ENCODE measurements at places on chromosomes 3 and 15.

DNA sequence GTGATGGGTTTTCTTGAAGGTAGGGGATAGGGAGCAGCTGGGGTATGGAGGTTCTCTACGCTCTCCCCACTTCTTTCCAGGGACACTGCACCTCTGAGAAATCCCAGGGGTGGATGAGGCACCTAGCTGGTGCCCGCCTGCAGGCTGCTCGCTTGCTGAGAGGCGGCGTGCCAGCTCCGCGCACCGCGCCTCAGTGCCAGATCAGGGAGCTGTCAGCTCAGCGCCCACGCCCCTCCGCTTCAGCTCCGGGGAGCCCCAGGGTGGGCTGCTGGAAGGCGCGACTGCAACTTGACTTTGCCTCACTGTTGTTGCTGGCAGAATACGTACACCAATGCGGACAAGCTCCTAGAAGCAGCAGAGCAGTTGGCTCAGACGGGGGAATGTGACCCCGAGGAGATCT is 345.7 kb upstream of the UMPS start:
- no peak for DNase-seq

- no peak for DNase-seq
These were observed 6.8 kb upstream of the FBLN2 start for GRCh38 chr3:13542142-13542541.

GRCh38 chr3:157520485-157521150 is 17.4 kb upstream of the VEPH1 start:
- no peak for DNase-seq

DNA sequence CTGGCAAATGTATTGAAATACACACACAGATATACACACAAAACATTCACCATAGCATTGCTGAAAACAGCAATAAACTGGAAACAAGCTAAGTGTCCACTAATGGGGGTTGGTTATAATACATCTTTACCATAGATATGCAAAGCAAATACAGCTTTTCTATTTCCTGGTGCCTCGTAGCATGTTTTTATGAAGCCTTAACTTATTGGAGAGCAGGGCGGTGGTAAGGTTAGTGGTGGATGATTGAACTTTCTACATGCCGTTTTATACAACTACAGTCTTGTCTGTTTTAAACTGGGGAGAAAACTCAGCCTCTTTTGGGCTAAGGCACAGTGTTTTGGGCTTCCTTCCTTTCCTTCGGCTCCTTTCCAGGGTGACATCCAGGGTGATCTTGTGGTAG is 104.5 kb downstream of the NR2F2 start:
- no peak for DNase-seq

DNA sequence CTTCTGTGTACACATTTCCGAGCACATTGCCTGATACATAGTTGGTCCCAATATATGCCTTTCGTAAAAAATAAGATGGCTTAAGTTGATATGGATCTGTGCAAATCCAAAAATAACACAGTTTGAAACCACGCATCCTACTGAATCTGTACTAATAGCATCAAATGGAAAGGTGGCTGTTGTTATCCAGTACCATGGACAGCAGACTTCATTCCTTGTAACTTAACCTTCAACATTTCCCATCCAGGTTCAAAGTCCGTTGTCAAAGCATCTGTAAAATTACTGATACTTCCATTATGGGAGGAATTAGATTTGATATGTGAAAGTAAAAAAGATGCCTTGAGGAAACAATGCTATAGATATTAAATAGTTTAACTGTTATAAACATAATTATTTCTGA is 65.5 kb upstream of the C3orf49 start:
- peak; percentile 42 for DNase-seq

- DNase-seq, result no peak
These were observed 3.1 kb downstream of the ATP10A start for GRCh38 chr15:25859838-25860645.

DNA sequence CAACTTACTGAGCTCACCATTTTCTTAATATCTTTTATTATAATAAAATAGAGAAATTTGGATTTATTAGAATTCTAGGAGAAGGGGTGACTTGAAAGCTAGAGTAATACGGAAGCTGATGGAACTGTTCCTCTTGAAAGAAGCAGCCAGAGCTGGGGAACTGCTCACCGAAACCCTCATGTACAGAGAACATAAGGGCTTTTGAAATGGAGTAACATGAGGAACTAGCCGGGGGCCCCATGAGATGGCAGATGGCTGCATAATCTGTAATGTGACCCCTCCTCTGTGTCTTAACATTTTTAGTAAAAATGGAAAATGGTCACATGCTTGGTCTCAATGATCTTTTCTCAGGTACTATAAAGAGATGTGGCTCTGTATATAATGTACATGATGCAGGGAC is 15.7 kb upstream of the DYNC1LI1 start:
- no peak for DNase-seq

DNA sequence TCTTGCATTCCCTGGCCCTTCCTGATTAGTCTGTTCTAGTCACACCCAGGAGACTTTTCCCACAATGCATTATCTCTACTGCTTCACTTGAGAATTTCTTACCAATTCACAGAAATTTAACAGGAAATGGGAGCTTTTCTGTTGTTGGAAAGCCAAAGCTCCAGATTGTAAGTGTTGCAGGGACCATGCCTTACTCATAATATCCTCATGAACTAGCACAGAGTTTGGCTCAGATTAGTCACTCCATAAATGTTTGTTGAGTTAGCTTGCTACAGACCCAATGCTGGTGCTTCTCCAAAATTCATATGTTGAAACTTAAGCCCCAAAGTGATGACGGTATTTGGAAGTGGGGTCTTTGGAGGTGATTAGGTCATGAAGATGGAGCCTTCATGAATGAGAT is 232.6 kb downstream of the GAP43 start:
- peak; percentile 64 for DNase-seq

DNA sequence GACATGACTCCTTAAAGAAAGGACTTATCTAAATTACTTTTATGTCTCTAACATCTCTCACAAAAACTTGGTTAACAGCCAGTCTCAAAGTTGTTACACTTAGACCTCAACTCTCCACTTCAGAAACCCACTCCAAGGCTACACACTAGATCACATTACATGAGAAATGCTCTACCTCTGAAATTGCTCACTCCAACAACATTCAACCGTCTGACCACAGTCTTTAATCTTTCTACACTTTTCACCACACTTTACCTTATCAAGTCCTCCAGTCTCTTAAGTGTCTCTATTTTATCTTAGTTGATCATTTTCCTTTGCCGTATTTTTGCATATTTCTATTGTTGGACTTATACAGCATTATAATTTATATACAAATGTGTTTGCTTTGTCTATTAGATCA is 5.8 kb downstream of the SLC12A6 start:
- no peak for DNase-seq

DNA sequence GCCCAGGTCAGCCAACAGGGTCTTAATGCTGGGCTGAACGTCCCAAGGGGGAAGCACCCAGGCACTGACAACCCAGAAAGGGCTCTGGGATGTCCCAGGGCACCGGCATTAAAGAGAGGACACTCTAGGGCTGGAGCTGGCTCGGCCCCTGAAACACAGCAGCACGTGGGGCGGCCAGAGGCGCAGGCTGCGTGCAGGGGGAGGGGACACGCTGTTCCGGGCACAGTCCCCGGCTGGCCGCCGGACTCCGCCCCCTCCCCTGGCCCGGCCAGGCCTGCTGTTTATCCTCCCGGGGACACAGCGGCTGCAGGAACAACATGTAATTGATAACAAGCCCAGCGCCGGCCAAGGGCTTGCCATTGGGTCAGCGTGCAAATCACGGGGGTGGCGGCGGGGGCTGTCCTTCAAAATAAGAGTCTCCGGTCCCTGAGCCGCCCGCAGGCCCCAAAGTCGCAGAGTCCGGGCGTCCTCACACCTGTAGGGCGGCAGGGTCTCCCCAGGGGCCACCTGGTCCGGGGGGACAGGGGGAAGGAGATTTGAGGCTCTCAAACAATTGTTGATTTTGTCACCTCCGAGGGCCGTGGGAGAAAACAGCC is 1.3 kb downstream of the KLF15 start:
- peak; percentile 40 for DNase-seq

GRCh38 chr3:128799653-128800052 is 73.7 kb downstream of the RAB7A start:
- DNase-seq, result no peak

DNA sequence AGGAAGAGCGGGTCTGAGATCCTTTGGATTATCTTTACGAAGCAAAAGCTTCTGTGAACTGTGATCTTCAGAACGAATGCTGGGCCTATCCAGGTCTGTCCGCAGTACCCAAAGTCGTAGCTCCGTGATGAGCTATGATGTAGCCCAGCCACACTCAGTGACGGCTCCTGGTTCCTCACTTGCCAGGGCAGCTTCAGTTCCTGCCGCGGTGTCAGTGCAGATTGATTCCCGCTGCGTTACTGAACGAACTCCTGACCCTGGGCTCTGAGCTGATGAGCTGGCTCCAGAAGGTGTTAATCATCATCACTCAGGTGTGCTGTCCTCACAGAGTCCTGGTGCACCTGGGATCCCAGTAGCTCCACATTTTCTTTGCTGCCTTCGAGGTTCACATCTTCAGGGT is 45.0 kb downstream of the TMEM44 start:
- DNase-seq, result no peak

DNA sequence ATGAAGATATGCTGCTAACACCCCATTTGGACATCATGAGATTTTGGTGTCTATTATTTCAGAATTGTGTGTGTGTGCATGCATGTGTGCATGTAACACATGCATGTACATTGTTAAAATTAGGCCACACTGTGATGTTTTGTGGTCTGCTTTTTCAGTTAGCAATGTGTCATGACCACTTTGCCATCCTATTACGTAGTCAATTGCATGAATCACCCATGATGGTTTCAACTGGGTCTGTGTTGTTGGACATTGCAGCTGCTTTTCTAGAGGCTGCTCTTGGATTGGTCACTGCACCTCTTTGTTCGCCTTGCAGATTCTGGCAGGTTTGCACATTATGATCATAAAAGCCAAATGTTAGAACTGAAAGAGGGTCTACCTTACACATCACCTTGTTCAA is 101.0 kb upstream of the THBS1 start:
- DNase-seq, result peak; percentile 31

DNA sequence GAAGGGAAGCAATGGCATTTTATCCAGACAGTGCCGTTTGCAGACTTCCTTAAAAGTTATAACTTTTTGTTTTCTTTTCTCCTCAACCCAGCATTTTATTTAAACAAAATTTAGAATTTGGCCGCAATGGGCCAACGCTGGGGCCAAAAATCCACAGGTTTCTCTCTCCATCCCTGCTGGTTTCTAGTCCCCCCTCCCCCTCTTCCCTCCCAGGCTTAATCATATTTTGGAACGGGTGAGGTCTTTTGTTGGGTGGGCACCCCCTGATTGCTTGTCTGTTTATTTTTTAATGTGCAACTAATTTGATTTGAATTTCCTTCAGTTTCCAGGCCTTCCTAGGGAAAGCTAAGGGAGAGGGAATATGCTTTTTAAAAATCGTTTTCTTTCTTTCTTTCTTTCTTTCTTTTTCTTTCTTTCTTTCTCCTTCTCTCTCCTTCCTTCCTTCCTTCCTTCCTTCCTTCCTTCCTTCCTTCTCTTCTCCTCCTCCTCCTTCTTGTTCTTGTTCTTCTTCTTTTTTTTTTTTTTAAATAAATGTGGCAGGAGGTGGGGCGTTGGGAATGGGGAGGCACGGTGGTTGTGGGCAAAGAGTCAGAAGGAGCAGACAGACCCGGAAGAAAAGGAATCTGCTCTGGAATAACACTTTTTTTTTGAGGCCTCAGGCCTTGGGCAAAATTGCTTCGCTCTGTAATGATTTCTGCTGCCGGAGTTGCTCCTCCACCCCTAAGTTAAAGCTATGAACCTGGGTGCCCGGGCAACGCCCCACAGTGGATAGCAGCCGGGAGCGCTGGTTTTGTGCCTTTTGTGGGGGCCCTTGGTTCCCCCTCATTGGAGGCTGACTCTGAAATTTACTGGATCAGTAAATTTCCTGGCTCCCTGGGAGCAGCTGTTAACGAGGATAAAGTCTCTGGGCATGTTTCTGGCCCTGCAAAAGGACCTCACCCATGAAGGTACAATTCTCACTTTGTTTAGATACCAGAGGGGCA is 1.9 kb downstream of the FNDC3B start:
- peak; percentile 73 for DNase-seq

GRCh38 chr15:57923306-57923705 is 142.2 kb downstream of the ALDH1A2 start:
- no peak for DNase-seq

GRCh38 chr15:40894681-40895448 is 615 bp downstream of the VPS18 start:
- peak; percentile 80 for DNase-seq

DNA sequence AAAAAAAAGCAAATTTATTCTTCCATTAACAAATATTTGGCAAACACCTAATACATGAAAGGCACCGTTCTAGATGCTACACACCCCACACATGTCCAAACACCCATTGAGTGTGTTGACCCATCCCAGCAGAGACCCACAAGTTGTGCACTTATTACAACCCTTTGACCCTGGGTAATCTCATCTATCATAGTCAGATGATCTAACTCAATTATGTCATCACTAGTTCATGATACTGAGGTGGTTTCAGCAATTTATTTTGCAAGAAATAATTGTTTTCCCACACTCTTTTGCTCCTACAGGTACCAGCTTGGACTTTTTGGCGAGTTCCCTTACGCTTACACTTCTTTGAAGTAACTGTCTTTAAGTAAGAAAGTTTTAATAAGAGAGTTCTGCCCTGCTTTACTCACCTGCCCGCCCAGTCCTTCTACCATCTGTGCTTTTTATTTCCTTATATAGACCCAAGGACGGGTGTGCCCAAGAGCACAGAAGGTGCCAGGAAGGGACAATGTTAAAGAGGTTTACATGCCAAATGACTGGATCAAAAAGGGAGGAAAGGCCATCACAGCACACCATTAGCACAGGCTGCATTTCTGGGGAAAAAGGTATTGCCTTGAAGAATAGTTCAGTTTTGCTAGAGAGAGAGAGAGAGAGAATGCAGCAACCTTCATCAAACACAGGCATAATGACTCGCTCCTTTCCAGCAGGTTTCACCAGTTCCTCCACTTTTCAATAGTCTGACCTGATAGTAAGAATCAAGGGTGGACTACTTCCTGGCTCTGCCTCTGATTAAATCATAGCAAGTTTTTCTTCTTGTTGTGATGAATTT is 54.5 kb upstream of the ATP11B start:
- no peak for DNase-seq

DNA sequence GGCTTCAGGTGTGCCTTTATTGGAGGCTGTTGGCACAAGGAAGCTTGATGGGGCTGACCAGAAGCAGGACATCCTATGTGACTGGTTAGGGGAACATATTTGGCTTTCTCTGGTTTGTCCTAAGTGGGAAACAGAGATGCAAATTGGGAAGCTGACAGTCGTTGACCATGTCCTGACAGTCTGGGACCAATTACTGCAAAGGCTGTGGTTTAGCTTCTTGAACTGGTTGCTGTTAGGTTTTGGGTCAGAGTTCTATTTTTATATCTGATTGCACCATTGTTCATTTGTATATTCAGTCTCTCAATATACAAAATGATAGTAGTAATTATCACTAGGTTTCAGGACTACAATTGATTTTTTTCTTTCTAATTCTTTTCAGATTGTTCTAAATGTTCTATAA is 36.8 kb downstream of the SNTN start:
- DNase-seq, result no peak

Measured in fibroblast of skin of back (primary cell).